ENCODE measurements at places on chromosomes 12 and 14.

DNA sequence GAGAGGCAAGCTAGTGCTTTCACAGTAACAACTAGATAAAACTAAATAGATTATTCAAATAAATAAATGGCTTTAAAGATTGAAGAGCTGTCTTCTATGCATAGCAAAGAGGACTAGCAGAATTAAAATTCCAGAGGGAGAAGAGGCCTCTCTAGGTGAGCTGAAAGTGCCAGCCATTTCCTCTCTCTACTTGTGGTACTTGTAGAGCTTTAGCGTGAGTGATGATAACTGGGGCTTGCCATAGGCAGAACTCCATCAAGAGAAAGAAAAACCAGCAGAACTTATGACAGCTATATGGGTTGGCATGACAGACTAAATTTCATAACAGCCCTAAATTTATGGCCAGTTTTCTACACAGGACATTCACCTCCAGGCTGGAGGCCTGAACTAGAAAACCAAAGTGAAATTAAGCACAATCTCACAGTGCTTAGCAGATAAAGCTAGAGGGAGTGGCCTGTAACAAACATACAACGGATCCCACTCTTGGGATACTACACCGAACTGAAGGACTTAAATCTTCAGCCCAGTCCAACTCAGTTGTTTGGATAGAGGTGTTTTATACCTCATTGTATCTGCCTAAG, 11.0 kb downstream of the SPTLC2 start:
- no peak for DNase-seq

DNA sequence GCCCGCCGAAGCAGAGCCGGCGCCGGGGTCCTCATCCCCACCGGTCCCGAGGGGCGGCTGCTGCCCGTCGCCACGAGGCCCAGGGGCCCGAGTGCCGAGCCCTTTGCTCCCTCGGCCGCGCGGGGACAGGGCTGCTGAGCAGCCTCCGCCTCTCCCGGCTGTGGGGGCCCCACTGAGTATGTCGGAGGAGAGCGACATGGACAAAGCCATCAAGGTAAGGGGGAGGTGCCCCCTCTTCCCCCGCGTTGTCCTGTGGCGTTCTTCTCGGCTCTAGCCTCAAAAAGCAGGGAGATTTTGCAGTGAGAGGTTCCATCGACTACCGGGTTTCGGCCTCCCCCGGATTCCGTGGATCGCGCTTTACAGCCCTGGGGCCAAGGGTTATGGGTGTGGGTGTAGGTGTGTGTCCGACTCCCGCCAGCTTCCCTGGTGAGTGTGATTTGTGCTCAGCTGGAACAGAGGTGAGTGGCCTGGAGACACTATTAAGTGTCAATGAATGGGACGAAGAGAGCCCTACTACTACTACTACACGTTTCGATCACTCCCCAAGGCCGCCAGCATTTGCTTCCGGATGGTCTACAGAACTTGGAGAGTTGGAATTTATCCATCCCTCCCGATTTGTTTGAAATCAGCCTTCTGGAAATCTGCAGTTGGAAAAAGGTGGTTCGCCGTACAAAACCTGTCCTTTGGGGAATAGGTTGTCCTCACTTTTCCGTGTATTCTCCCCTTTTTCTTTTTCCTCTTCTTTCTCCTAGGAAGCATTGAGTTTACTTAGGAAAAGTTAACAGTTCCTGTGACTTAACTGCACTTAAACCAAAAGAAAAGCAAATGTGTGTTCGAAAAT, 748 bp downstream of the MAPKAPK5 start:
- no peak for DNase-seq

DNA sequence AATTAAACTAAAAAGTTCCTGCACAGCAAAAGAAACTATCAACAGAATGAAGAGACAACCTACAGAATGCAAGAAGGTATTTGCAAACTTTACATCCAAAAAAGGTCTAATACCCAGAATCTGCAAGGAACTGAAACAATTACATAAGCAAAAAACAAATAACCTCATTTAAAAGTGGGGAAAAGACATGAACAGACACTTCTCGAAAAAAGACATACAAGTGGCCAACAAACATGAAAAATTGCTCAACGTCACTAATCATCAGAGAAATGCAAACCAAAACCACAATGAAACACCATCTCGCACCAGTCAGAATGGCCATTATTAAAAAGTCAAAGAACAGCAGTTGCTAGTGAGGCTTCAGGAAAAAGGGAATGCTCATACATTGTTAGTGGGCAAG, 15.2 kb downstream of the PDE6H start:
- DNase-seq: no peak

- DNase-seq: no peak
Observed at GRCh38 chr12:93530358-93530757, 42.1 kb upstream of the SOCS2 start.

GRCh38 chr14:37122919-37123639, 49.3 kb downstream of the SLC25A21 start:
- no peak for DNase-seq

DNA sequence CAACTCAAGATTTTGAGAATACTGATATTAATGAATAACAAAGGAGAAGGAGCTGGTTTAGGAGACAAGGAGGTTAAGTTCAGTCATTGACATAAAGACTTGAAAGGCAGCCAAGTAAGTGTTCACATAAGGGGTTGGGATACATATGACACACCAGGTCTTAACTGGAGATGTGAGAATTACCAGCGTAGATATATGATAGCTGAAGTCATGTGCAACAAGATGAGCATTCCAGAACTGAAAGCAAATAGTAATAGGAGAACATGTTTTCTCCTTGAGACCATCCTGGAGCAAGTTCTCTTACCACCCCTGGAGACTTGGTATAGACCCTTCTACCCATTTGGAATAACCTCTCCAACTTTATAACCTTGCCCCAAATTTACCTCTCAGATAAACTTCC, 43.3 kb upstream of the NPFF start:
- no peak for DNase-seq

- peak; percentile 2 for DNase-seq
Observed at GRCh38 chr14:56004786-56005185, 113.4 kb upstream of the PELI2 start.

DNA sequence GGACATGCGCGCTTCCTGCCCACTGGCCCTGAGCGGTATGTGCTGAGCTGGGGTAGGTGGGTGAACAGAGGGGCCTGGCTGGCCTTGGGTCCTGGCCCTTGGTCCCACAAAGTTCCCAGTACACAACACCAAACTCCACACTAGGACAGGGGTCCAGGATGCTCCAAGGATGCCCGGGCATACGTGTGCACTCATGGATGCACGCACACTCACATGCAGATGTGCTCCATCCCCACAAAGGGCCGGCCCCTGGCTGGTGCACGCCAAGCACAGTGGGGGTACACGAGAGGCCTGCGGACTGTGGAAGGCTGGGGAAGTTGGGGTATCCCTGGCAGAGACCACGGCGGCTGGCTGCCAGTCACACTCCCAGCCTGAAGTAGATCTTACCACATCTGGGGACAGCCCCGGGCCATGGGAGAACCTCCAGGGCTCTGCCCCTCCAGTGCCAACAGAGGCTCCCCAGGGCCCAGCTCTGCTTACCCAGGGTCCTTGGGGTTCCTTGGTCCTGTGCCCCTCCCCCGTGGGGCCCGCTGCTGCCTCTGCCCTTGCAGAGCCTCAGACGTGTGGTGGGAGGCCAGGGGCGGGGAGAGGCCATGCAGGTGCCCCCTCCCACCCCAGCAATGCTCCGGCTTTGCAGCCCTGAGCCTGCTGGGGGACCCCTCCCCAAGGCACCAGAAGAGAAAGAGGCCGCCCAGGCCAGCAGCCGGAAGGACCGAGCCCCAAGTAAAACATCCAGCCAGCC, 24.0 kb upstream of the NUDT14 start:
- DNase-seq: no peak

DNA sequence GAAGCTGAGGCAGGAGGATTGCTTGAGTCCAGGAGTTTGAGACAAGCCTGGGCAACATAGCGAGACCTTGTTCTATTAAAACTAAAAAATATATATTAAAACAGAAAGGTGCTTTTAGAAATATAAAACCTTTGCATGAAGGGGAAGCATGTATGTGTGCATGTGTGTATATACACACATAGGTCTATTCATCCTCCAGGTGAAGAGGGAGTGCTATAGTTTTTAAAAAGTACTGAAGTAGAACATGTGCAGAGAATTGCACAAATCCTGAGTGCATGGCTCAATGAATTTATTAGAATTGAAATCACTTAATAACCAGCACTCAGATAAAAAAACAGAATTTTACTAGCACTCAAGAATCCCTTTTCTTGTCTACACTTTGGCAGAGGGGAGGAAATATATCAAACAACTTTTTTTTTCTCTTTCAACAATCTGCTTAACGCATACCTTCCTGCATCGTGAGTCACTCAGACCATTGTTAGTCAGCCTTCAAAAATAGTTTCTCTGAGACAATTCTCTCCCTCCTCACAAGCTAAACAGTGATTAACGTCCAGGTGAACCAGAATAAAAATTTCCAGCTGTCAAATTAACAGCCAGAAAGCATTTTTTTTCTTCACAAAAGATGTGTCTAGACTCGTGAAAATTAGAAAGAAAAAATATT, 17.7 kb upstream of the NEDD1 start:
- peak; percentile 68 for DNase-seq

DNA sequence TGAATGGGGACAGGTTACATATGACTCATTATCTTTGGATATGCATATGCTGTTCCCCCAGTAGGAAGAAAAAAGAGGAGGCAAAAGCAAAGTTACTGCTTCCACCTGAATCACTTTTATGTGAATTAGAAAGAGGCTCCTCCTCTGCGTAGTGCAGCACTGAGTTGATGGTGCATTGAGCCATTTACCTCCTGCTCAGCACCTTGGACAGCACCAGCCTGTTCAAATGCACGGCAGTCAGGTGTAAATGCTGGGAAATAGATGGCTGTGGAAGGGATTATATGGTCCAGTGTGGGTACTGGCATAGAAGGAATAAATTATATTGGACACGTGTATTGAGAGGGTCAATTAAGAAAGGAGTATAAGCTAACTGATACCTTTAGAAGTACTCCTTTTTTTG, 541.9 kb upstream of the SEL1L start:
- DNase-seq: no peak

DNA sequence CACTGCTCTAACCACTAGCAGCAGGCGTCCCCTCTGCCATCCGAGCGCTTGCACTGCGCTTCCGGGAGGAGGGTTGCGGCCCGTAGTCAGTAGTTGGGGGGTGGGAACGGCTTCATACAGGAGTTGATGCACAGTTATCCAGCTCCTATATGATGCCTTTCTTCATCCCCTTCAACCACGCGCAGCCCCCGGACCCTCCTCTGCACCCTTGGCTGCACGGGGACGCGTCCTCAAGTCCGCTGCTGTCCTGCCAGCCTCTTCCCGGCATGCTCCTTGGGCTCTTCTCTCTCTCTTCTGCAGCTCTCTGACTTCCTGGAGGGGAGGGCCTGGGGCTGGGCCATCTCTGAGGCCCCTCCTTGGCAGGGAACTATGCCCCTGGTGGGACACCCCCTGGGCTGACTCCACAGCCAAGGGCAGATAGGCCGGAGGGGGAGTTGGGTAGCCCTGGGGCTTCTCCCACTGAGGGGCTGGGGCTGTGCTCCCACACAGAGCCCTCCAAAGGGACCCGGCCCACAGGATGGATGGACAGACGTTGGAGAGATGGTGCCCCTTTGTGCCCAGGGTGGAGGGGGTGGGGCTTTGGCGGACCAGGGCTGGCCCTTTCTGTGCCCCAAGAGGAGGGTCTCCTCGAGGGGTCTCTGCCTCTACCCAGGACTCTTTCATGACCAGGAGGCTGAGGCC, 29.0 kb downstream of the RTL1 start:
- DNase-seq: no peak

- no peak for DNase-seq
Observed at GRCh38 chr12:2779281-2779680, 15.5 kb upstream of the FKBP4 start.

DNA sequence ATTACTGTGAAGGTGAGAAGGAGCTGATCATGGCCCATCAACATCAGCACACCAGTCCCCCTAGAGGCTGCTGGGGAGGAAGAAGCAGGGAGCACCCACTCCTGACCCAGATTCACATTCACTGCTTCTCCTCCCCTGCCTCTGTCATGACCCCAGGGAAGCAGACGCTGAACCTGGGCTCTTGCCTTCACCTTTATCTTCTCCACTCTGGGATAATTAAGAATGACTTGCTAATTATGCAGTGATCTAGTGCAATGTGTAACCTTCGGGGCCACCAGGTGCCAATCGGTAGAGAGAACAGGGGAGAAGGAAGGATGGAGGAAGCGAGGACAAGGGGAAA, 44.4 kb upstream of the IQSEC3 start:
- no peak for DNase-seq

DNA sequence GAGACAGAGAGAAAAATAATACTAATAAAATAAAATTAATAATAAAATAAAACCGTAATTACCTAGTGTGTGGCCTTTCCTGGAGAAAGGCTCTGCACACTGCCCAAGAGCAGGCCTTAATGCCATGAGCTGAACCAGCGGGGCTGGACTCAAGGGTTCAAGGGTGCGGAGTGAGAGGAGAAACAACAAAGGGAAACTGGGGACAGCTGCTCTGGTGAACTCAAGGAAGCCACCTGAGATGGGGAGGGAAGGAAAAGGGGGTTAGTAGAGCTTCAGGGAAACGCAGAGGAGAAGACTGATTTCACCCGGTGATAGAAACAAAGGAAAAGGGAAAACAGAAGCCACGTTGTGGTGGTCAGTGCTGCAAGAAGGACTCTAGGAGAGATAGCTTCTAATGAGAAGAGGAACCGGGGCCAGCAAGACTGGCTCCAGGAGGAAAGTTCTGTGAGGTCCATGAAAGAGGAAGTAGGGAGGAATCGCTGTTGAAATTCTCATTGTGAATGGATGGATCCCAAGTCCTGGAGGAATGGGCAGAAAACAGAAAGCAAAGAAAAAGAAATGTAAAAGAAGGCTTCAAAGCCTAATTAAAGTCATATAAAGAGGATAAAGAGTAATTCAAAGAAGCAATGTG, 48.3 kb upstream of the BCL2L14 start:
- no peak for DNase-seq

DNA sequence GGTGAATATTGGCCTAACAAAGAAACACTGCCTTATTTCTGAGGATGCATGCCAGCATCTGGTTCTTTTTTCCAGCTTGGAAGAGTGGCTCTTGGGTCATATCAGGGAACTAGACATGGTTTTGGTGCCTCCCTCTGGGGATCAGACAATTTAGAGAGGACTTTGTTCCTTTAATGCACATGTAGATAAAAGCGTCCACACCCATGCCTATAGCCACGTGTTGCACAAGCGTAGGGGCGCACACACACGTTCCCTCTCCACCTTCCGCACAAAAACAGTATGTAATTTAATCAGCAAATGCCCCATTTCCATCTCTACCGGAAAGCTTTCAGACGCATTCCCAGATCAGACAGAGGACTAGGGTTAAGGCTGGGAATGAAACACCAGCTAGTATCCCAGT, 61.7 kb upstream of the RIC8B start:
- no peak for DNase-seq

- DNase-seq: no peak
Observed at GRCh38 chr14:102320671-102321455, 1.3 kb downstream of the ZNF839 start.

GRCh38 chr12:100114574-100114973, 28.1 kb downstream of the BLTP3B start:
- DNase-seq: no peak
